ENCODE measurements at places on chromosomes 1 and 21.

GRCh38 chr1:207898836-207899235, 12.1 kb downstream of the CD34 start:
- DNase-seq, result no peak

- no peak for DNase-seq
Observed at GRCh38 chr1:2042830-2043773, 7.1 kb upstream of the PRKCZ start.

DNA sequence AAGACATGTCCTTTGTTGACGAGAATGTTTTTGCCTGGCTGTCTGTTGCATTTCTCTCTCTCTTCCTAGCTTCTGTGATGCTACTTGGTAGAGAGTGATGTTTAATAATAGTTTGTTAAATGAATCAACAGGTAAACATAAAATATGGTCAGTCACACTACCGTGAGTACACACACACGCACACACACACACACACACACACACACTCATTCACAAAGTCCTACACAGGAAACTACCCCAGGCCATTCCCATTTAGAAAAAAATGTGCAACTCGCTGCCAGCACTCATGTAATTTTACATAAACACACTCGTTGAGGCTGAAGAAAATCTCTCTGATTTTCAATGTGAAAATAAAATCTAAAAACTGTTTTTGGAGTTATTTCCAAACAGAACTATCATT, 38.7 kb downstream of the RUNX1 start:
- DNase-seq, result no peak

DNA sequence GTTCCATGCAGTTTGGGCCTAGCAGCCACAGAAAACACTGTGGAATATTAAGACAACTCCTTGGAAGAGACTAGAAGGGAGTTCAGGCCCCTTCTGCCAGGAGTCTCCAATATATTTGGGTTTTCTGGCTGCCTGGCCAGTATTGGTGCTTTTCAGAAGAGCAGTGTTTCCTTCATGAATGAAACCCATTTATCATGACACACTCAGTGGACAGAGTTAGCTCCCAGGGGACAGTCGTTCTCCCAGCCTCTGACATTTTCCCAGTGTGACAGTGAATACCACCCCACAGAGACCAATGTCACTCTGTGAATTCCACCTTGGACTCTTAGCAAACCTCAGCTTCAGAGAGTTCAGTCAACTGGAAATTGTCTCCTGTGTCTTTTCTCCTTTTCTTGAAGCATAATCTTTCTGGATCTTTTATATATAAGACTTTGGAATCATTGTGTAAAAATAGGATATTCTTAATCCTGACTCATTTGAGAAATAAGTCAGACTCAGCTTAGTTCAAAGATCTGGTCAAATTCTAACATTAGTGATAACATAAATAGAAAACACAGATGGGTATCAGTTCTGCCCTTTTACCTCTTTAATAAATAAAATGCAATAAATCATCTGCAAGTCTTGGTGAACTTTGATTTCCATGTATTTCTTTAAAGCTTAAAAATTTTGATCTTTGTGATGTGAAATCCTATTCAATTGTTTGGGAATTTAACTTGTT, 40.4 kb downstream of the GNG12 start:
- DNase-seq, result no peak

GRCh38 chr1:183810121-183810520, 5.2 kb downstream of the RGL1 start:
- DNase-seq, result no peak

- DNase-seq, result no peak
Observed at GRCh38 chr21:24025101-24025500, 1582.2 kb downstream of the MRPL39 start.

DNA sequence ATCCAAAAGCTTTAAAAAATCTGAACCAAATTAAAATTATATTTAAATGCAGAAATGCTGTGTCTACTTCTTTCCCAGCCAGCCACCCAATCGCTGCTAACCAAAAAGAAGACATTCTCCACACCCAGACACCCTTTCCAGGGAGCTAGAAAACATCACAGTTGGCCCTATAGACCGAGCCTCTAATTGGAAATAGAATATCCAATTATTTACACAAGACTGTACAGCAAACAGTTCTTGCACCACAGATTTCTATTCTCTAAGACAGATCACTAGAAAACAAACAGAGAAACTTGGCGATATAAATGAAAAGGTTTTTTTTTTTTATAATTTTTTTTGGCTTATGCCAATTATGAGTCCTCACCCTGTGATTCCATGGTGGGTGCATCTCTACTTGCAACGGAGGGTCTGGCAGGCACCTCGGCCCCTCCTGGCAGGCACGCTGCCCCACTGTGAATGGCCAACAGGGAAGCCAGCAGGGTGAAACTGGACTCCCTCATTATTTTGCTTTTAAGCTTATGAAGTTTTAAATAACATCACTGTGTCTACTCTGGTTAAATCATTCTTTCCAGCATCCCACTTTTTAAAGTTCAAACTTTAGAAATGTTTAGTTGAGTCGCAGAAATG, 29.2 kb downstream of the BCAR3 start:
- no peak for DNase-seq

GRCh38 chr1:154988058-154988954, 5.1 kb upstream of the LENEP start:
- no peak for DNase-seq

DNA sequence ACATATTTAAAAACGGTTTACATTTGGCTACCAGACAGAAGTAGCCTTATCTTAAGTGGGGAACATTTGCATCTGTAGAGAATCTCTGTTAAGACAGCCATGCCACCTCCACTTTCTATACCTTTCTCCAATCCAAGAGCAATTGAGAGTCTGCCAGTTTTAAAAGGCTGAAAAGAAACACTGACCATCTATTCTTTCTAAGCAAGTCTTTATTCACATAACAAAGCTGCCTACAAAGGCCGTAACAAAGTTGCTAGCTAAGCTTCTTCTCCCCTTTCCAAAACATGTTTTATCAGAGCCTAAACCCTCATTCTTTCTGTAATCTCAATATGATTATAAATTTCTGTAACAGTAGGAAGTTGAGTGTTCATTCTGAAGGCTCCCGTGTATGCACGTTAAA, 1078.3 kb downstream of the NCAM2 start:
- DNase-seq, result no peak

- DNase-seq, result no peak
Observed at GRCh38 chr21:35921471-35921870, 138.9 kb downstream of the SETD4 start.

DNA sequence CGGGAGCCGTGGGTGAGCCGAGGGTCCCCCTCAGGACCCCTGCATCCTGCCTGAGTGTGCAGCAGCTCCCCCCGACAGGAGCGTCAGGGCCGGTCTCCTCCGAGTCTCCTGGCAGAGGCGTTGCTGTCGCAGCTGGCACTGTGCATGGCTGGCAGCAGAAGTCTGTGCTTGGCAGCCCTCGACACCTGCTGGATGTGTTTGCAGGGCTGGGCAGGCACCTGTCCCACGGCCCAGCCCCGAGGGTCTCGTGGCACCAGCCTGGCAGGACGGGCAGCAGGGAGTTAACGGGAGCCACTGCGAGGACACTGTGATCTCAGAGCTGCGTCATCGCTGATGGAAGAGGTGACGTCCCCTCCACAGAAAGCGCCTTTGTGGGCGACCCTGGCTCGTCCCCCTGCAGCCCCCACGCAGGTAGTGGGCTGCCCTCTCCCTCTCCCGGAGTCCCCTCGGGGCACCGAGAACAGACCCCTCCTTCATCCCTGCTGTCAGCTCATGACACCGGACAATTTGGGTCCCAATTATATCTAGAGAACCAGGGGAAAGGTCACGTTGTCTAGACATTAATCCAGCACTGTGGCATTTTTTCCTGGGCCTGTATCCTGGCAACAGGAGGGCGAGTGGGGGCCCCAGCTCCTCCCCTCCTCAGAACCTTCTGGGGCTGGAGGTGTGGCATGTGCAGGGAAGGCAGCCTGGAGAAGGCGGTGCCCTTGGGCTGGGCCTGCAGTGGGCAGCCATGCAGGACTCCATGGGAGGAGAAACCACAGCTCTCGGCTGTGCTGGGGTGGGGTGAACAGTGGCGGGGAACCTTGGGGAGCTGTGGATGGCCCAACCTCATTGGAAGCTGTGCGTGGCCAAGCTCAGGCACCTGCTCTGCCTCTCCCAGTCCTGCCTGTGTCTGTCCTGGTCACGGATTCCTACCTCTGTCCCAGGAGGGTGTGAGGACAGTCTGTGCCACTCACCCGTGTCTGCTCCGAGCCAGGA, 15.4 kb downstream of the COL18A1 start:
- no peak for DNase-seq
